ENCODE measurements at places on chromosomes 5 and 9.

- DNase-seq, result no peak
Observed at GRCh38 chr9:104247899-104248460, 153.9 kb downstream of the SMC2 start.

- no peak for DNase-seq
Observed at GRCh38 chr9:125990186-125990792, 243.1 kb downstream of the PBX3 start.

GRCh38 chr5:154302161-154302560, 111.6 kb downstream of the GALNT10 start:
- DNase-seq, result peak; percentile 49

GRCh38 chr5:91229031-91229727, 153.9 kb downstream of the ARRDC3 start:
- no peak for DNase-seq

GRCh38 chr5:39977066-39977655, 552.4 kb upstream of the DAB2 start:
- no peak for DNase-seq

- no peak for DNase-seq
Observed at GRCh38 chr5:20113931-20114330, 125.9 kb upstream of the CDH18 start.

GRCh38 chr9:130243015-130243881, 22.3 kb upstream of the HMCN2 start:
- peak; percentile 62 for DNase-seq

DNA sequence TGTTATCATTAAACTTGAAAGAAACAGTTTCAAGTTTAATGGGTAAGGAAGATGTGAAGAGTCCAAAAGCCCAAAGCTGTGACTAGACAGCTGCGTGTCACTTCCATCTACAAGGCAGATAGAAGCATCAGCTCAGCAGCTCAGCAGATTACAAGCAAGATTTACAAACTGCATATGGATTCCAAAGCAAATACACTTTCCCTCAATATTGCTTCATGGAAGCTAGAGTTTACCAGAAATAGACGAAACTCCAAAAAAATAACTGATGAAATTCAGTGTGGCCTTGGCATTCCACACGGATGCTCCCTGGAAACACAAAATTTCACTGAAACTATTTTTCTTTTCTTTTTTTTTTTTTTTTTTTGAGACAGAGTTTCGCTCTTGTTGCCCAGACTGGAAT, 17.9 kb downstream of the MYO10 start:
- no peak for DNase-seq

DNA sequence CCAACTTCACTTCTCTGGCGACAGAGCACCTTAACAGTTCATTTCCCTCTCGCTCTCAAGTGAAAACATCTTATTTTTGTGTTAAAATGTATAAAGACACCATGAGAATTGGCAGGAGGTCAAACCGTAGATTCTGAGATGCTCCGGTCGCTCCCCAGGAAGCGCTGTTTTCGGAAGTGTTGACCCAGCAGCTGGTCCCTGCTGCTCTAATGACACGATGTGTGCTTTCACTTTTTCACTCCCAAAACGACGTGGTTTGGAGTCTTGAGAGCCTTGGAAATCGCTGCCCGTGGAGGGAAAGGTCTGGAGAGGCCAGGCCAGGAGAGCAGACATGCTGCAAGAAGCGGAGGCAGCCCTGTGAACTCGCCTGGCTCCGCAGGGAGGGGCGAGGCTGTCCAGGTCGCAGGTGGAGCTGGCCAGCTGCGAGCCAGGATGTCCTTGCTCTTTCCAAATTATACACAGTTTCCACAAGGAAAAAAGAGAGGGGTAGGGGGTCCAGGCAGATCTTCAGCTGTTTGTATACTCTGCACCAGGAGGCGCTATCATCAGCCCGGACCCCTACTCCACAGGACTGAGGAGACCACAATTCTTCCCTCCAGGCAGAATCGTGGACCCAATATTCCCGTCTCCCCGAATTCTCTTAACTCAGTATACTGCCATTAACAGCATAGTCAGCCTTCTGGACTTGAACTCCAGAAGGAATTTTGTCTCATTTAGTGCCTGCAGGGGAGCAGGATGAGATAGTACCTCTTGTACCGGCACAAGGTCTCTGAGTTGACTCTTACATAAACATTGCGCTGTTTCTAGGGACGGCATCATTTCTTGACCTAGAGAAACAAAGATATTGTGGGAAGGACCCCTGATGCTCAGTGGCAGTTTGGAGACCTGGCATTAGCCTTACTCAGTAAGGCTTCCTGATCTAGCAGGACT, 248.6 kb upstream of the ANKRD55 start:
- DNase-seq, result no peak

DNA sequence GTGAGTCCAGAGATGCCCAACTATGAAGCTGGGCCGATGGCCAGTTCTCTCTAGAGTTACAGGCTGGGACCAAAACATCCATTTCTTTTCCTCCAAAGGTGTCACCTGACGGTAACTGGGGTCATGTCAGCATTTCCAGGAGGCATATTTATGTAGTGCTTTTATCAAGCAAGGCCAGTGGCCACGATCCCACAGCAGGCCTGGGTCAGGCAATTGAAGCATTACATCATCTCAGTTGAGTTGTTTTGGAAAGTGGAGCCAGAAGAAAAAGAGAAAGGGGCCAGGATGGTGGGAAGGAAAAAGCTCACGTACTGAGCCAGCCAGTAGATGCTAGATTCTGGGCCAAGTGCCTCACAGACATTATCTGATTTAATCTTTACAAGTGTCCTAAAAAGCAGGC, 73.9 kb upstream of the BRINP1 start:
- DNase-seq, result no peak

DNA sequence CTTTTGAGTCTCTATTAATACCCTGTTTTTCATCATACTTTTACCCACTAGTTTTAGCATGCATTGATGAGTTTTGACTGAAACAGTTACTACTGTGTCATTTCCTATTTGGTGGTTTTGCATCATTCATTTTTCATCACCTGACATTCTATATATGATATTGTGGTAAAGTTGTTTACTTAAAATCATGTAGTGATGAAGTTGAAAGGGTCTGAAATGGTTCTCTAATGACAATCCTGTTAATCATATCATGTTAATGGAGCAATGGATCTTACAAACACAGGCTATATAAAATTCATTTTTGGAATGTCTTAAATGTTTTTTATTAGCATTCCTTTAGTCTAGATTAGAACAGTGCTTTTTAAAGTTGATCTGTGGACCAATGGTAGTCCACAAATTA, 84.1 kb downstream of the ERBIN start:
- DNase-seq, result no peak
